ENCODE measurements at places on chromosomes 13 and 19.

GRCh38 chr19:36436531-36436930 lies 18.1 kb upstream of the ZFP82 start:
- no peak for DNase-seq

DNA sequence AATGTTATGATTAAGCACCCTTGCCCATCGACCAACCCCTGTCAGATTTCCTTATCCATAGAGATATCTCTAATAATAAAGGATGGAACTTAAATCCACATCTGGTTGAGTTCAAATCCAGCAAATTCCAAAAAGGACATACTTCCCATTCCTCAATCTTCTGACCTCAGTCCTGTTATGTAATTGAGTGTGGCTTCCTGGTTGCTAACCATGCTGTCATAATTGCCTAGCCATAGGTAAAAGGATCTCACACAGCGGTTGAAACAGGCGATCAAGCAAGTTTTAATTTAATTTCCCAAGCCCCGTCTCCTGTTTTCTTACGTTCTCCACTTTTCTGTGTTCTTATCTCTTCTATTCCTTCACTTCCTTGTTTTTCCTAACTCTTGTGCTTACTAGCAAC lies 550.3 kb downstream of the GPC6 start:
- no peak for DNase-seq

DNA sequence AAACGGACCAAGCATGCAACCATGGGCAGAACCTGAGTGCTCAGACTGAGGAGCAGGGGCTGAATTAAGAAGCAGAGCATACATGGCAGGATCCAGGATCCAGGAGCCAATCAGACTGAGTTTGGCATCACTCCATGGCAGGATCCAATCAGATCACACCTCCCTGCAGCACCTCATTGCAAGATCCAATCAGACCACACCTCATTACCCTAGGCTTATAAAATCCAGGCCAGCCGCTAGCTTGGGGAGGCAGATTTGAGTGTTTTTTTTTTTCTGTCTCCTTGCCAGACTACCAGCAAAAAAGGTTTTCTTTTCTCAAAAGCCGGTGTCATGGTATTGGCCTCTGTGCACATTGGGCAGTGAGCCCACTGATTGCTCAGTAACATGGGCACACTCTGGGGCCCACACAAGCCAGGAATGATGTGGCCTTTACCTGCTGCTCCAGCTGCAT lies 127.9 kb upstream of the GJB6 start:
- no peak for DNase-seq

GRCh38 chr13:99133230-99133629 lies 67.4 kb upstream of the UBAC2 start:
- DNase-seq = no peak

- no peak for DNase-seq
These were observed 500.9 kb downstream of the GPC6 start for GRCh38 chr13:93727211-93728141.

DNA sequence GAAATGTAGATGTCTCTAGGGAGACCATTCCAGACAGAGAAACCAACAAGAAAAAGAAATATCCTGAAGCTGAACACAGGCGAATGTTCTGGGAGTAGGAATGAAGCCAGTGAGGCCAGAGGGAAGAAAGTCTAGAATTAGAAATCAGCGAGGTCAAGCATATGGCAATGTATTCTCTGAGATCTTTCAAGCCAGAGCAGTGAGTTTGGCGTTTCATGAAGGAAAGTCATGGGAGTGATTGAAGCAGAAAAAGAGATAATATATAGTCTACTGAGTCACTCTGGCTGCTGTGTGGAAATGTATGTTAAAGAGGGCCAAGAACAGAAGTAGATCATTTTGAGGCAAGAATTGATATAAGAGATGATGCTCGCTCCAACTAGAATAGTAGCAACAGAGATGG lies 576.0 kb downstream of the PCDH17 start:
- no peak for DNase-seq

- DNase-seq = peak; percentile 65
These were observed 8.9 kb downstream of the RTBDN start for GRCh38 chr19:12825254-12826131.

DNA sequence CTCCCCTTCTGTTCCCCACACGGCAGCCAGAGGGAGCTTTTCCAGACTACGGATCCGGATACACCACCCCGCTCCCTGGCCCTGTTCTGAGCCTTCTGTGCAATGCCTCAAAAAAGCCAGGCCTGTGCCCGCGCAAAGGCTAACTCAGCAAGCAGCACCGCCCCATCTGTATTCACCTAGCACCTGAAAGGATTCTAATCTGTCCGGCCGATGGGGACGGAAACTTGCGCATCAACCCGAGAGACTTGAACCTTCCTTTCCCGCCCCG lies 589 bp downstream of the ZBTB45 start:
- peak; percentile 73 for DNase-seq

GRCh38 chr19:53870485-53870844 lies 2.8 kb downstream of the MYADM start:
- DNase-seq = no peak

DNA sequence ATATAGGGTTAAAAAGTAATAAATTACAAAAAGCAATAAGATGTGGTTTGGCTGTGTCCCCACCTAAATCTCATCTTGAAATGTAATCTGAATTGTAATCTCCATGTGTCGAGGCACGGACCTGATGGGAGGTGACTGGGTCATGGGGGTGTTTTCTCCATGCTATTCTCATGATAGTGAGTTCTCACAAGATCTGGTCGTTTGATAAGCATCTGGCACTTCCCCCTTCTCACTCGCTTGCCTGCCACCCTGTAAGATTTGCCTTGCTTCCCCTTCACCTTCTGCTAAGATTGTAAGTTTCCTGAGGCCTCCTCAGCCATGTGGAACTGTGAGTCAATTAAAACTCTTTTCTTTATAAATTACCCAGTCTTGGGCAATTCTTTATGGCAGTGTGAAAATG lies 577.4 kb downstream of the TBC1D4 start:
- no peak for DNase-seq

- no peak for DNase-seq
These were observed 182.3 kb downstream of the GPC5 start for GRCh38 chr13:91580749-91581148.

DNA sequence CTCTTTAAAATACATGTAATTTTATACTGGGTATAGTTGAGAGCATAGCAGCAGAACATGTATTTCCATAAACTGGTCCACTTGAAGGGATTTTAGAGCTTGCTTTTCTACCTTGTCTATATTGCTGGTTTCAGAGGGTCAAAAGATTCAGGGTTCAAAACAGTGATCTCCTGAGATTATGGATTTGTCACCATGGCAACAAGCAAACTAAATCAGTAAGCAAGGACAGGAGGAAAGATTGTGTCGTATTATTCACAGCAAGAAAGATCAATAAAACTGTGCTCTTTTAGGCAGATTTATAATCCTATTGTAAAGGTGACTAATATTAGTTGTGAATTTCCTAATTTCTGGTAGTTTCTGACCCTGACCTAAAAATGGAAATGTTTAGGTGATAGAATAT lies 496.4 kb downstream of the LMO7 start:
- DNase-seq = no peak

- no peak for DNase-seq
These were observed 32.1 kb downstream of the SLC25A30 start for GRCh38 chr13:45385907-45386553.

DNA sequence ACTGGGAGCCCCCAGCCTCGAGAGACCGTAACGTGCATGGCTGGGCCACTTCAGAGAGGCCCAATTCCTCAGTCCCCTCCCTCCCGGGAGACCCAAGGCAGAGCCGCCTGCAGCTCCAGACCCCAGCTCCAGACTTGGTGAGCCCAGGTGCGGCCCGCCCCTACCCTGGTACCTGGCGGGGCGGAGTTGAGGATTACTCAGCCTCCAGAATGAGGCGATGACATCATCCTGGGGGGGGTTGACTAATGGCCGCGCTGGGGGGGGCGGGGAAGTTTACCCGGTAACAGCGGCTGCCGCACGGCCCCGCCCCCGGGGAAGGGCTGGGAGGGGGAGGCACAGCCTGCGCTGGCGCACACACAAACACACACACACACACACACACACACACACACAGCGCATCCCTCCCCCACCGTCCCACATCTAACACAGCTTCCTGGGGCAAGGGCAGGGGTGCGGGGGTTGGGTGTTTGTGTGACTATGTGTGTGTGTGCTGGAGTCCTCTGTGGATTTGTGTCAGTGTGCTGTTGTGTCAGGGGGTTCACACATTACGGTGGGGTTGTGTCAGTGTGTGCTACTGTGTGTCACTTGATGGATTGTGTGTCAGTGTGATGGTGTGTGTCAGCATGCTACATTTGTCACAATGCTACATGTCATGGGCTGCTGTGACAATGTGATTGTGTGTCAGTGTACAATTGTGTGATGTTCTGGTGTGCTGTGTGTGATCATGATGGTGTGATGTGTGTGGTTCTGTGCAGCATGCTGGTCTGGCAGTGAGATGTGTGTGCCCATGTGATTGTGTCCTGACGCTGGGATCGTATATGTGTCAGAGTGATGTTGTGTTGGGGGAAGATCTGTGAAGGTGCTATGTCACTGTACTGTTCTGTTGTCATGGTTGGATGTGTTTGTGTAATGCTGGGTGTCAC lies 10.3 kb upstream of the BBC3 start:
- DNase-seq = peak; percentile 85

- DNase-seq = peak; percentile 80
These were observed 52.0 kb downstream of the NWD1 start for GRCh38 chr19:16771618-16772017.

- no peak for DNase-seq
These were observed 55.6 kb downstream of the RCBTB2 start for GRCh38 chr13:48477191-48477855.

- no peak for DNase-seq
These were observed 379.9 kb downstream of the IRS2 start for GRCh38 chr13:109406376-109406992.

- DNase-seq = no peak
These were observed 836.9 kb upstream of the PCDH9 start for GRCh38 chr13:68066879-68067513.

GRCh38 chr13:23599083-23599925 lies 29.1 kb downstream of the TNFRSF19 start:
- DNase-seq = no peak

DNA sequence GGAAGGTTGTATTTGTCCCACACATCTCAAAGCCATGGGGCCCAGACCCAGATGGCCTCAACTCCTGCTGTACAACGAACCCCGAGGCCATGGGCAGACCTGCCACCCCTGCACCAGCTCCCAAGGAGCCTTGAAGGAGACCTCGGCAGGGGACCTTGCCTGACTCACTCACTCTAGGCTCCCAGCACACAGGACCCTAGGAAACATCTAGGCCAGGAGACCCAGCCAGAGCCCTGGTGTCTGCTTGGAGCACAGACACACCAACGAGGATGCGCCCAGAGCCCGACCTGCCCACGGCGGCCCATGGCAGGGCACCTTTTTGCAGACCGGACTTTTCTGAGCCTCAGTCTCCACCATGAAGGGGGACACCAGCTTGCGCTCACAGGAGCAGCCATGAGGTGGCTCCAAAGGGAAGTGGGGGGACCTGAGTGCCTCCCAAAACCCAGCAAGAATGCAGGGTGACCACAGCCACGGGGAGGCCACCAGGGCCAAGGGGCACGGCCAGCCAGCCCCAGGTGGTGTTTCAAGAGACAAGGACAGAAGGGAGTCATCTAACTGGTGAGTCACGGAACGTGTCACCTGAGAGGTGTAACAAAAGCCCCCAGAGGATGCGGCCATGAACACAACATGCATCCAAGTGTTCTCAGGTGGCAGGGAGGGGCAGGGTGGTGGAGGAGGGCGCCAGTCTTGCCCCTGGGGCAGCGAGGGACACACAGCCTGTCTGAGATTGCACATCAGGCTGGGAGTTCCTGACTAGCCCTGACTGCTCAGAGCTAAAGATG lies 4.9 kb upstream of the CERS1 start:
- no peak for DNase-seq

DNA sequence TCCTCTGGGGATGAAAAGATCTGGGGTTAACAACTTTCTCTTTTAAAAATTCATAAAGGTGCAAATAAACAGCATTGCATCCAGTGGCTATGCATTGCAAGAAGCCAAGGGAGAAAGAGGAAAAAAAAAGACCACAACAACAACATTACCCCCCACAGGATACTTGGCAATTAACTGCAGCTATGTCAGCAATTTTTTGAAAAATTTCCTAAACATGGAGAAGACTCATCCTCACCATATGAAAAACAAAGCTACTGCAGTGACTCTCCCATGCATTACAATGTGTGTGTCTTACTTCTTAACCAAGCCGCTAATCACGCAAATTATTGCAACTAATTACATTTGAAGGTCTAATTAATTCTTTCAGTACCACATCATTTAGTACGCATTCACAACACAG lies 309.8 kb upstream of the ZNF507 start:
- no peak for DNase-seq

DNA sequence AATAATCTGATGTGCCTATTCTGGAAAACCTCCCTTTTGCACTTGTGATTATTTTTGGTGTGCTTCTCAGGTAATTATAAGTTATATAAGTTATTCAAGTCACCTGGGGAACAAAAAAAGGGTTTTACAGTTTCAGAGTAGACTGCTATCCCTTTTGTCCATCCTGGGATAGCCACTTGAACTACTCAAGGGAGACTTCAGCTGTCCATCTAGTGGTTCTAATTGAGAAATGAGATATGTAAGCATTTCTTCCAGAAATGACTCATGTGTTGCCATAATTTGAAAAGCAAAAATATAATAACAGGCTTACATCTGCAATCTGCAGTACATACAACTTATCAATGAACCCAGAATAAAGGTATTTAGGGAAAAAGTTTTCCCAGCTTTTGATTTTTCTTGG lies 20.4 kb downstream of the UBL3 start:
- DNase-seq = no peak

GRCh38 chr13:49417161-49417560 lies 26.7 kb downstream of the CAB39L start:
- no peak for DNase-seq

DNA sequence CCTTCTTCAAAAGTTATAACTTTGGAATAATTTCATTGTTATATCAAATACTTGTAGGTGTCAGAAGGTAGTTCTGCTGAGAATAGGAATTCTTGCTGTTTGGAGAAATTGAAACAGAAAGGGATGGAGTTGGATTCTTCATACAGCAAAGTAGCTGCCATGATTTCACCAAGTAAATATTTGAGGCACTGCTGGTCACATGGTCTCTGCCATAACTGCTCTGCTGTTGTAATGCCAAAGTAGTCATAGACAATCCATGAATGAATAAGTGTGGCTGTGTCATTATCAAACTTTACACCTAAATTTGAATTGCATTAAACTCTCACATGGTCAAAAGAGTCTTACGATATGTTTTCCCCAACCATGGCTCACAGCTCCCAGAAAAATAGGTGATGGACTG lies 308.6 kb downstream of the GPC6 start:
- DNase-seq = no peak

DNA sequence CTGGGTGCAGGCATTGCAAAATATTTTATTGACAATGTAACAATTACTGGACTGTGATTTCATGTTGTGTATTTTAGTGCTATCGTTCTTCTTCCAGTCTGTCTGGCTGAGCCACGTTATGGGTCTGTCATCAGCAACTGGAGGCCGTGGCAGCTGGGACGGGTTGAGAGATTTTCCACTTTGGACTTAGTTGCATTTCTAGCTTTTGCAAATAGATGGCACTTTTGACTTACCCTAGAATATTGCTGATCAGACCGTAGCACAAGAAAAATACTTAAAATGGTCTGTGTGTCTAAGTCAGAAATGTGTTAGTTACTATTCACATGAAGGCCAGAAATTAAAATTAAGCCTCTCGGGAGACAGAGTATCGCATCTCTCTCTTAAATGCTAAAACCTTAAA lies 211.1 kb downstream of the TEX29 start:
- no peak for DNase-seq
